Activated T-cell treated with anti-CD3 and anti-CD28 coated beads, Interleukin-2, amount 50 U/mL, for 48 hours (primary cell): ENCODE measurements at places on chromosomes 5 and 9.

- DNase-seq = no peak
Observed at GRCh38 chr5:7363067-7363677, 32.8 kb upstream of the ADCY2 start.

DNA sequence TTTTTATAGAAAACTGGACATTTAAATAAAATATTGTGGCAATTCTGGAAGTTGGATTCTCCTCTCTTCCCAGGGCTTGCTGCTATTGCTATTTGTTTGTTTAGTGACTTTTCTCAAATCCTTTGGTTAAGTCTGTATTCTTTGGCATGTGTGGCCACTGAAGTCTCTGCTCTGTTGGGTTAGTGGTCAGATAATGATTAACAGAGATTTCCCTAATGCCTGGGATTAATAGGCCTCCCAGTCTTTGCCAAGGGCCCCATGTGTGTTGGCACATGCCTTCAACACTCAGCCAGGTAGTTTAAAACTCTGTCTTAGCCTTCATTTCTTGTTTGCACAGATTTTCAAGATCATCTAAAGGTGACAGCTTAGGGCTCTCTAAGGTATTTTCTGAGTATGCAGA lies 92.8 kb upstream of the EPB41L4A start:
- no peak for DNase-seq

DNA sequence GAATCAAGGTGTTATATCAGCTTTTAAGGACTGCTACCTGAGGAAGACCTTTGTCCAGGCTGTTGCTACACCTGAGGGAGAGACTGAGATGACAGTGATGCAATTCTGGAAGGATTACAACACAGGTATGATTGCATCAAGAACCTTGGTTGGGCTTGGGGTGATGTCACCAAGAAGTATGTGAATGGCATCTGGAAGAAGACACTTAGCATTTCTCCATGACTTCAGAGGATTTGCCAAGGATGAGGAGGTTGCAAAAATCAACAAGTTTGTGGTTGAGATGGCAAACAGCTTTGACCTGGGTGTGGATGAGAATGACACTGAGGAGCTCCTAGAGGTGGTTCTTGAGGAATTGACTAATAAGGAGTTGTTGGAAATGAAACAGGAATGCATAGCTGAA lies 67.9 kb upstream of the PANK3 start:
- DNase-seq = no peak

DNA sequence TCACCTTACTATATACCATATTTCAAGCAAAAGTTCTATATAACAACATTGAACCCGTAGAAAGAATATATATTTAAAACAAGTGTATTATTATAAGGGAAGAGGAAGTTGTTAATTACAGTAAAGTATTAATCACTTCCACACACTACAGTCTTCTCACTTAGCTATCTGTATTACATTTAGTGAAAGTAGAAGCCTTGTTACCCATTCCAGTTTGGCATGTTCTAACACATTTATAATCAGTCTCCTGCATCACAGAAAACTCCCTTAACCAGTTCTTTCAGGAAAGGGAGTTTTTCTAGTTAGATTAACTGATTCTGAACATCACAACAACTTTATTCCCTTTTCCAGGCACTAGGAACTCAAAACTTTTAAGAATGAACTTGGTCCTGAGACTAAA lies 6.9 kb downstream of the RAB14 start:
- no peak for DNase-seq

GRCh38 chr5:116315531-116315930 lies 230.7 kb downstream of the COMMD10 start:
- no peak for DNase-seq

DNA sequence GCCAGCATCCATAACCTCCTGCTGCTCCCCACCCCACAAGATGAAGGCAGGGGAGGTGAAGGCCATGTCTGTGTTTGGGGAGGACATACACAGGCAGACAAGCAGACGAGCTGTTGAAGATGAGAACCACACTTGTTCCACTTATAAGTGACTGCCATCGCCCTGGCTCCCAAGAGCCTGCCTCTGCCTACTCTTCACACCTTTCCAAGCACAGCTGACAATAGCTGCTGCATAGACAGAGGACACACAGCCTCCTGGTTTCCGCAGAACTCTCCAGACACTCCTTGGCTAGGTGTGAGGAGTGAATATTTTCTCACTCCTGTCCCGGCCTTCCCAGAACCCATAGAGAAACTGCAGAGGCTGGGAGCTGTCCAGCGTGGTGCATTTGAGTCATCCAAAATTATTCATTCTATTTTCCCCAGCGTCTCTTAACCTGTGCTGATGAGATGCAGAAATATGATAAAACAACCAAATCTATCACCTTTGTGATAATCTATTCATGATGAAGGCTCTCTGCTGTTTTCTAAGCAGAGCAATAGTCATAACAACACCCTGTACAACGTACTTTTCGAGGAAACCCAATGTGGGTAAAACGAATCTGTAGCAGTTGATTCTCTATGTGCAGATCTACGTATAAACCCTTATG lies 24.7 kb downstream of the KLF9 start:
- DNase-seq = no peak

GRCh38 chr5:58087123-58087522 lies 372.8 kb downstream of the PLK2 start:
- DNase-seq = no peak

DNA sequence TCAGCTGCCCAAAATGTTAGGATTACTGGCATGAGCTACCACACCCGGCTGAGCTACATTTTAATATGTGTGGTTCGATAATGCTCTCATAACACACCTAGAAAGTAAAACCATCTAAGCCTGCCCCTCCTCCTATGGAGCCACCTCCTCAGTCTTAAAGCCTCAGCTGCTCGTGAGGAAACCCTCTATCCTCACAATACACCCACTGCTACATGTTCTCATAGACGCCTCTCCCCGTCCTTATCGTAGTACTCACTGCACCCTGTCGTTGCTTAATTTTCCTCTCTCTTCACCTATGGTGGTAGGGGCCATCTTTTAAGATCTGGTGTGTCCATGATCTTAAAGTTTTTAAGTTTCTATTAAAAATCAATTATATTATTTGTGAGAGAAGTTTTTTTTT lies 72.9 kb downstream of the RCL1 start:
- no peak for DNase-seq

GRCh38 chr5:61349935-61350334 lies 17.9 kb downstream of the ZSWIM6 start:
- DNase-seq = no peak

GRCh38 chr5:8391911-8392310 lies 523.0 kb downstream of the MTRR start:
- no peak for DNase-seq
